ENCODE measurements at places on chromosomes 5 and 9.

GRCh38 chr9:81214975-81215374, 474.4 kb downstream of the TLE1 start:
- DNase-seq, result no peak

DNA sequence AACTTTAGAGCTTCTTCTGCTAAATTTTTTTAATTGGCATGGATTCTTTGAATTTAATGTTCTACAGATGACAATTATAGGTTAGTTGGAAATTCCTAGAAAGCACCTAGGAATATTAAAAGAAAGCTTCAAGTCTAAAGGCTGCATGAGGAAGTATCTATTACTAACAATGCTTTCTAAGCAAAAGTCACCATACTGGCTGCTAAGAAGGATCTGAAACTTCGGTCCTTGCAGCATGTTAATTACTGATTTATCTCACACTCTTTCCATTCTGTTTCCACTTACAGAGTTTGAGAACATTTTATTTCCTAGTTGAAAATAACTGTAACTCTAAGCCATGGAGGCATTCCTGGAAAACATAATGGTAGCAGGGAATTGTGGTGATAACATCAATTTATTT, 8.4 kb downstream of the SEMA6A start:
- no peak for DNase-seq

DNA sequence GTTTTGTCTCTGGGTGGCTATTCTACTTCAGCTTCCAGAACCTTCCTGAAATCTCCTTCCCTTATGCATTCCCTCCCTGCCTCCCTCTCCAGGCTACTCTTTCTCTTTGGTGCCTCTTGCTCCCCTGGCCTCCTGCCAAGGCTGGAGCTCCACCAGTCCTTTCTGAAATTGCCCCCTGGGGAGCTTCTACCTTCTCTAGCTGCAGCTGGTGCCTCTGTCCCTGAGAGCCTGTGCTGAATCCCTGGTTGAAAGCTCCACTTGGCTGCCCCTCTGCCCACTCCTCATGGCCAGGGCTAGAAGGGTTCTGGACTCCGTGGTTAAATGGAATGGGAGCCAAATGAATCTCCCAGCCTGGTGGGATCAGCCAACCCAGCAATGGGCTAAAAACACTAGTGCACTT, 80.1 kb downstream of the COL15A1 start:
- DNase-seq, result no peak

GRCh38 chr5:172336264-172336663, 52.7 kb upstream of the UBTD2 start:
- DNase-seq, result no peak

DNA sequence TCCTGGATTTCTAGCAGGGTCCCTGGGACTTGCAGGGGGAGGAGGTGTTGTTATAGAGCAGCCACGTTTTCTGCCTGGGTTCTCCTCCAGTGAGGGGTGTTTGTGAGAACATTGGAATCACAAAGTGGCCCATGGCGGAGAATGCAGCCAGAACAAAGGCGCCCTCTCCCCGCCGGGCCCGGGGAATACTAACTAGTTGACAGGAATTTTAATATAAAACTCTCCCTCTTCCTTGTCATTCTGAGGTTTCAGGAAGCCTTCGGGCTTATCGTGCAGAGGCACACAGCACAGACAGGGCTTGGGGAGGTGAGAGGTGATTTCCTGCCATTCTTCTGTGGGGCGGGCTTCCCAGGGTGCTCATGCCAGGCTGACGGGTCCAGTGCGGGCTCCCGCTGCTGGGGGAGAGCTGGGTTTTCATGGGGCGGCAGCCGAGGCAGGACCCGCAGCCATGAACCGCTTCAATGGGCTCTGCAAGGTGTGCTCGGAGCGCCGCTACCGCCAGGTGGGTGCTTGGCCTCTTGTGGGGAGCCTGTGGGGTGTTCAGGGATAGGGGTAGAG, 37.7 kb downstream of the RGS3 start:
- DNase-seq, result no peak

GRCh38 chr9:108761655-108762347, 94.0 kb downstream of the ACTL7B start:
- DNase-seq, result peak; percentile 31

GRCh38 chr5:160649304-160649703, 202.7 kb downstream of the ATP10B start:
- DNase-seq, result no peak

DNA sequence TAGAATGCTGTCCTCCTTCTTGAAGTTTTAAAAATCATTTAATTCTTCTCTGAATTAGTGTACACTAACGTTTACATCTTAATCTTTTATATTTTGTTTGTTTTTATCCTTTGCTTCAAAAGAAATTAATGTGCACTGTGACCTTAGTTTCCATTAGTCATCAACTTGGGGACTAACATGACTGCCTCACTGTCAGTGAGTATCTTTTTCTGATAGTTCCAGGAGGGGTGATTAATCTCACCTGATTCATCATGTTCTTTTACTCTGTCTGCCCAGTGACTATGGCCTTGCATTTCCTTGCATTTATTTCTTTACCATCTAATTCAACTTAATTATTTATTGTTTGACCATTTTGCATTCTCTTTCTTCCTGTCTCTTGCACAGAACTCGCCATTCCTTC, 33.4 kb upstream of the NR3C1 start:
- DNase-seq, result no peak

DNA sequence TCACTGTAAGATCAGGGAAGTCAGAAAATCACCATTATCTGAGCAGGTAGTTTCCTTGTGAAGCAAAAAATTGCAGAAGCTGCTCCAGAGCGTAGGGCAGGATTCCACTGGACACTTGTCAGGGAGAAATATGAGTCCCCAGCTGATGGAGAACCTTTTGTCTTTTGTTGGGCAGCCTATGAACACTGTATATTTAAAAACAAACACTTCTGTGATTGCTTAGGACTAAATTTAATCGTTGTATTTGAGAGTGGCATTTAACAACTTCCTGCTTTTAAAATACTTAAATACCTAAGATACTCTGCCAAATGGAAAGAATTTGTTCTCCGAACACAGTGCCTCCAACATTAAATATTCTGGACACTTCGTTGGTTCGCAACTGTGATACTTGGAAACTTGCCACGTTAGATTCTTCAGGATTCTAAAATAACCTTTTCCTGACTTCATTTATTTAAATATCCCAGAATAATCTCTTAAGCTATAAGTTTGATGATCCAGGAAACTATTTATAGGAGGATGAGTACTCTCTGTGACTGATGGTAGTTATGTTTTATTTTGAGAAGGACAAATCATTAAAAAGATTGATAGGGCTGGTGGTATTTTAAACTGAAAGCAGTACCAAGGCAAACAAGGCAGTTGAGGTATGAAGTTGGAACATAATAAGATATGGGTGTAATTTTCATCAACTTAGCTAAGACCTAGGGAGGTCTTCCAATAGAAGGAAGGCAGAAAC, 2.7 kb upstream of the HSPA4 start:
- no peak for DNase-seq

DNA sequence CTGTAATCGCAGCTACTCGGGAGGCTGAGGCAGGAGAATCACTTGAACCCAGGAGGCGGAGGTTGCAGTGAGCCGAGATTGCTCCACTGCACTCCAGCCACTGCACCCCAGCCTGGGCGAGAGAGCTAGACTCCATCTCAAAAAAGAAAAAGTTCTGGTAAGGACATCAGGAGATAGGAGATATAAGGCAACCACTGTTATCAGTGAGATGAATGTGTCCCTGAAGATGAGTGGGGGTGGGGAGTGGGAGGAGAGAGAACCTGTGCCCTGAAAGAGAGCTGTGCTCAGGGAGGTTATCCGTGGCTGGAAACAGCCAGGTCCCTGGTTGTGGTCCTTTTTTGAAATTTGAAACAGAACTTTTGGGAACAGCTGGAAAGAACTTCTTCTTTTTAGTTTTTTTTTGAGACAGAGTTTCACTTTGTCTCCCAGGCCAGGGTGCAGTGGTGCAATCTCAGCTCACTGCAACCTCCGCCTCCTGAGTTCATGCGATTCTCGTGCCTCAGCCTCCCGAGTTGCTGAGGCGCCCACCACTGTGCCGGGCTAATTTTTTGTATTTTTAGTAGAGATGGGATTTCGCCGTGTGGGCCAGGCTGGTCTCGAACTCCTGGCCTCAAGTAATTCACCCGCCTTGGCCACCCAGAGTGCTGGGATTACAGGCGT, 2.6 kb downstream of the PTPA start:
- no peak for DNase-seq

GRCh38 chr9:135210676-135211523, 123.4 kb downstream of the OLFM1 start:
- DNase-seq, result no peak

GRCh38 chr9:135040892-135041291, 46.6 kb upstream of the OLFM1 start:
- no peak for DNase-seq

GRCh38 chr5:119302916-119303897, 52.6 kb upstream of the TNFAIP8 start:
- DNase-seq, result no peak

- DNase-seq, result no peak
These were observed 116.9 kb downstream of the FGF1 start for GRCh38 chr5:142568996-142569335.

DNA sequence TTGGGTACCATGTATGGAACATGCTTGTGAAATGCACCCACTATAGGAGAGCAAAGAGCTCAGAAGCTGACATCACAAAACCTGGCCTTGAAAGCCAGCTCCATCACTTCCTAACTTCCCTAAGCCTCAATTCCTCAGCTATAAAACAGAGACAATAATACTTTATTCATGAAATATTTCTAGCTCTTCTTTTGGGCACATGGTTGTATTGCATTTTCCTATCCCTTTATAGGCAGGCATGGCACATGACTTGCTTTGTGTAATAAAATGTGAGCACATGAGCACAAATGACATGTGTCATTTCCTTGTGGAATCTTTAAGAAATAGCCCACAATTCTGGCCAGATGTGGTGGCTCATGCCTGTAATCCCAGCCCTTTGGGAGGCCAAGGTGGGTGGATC, 18.5 kb downstream of the ZNF366 start:
- no peak for DNase-seq

DNA sequence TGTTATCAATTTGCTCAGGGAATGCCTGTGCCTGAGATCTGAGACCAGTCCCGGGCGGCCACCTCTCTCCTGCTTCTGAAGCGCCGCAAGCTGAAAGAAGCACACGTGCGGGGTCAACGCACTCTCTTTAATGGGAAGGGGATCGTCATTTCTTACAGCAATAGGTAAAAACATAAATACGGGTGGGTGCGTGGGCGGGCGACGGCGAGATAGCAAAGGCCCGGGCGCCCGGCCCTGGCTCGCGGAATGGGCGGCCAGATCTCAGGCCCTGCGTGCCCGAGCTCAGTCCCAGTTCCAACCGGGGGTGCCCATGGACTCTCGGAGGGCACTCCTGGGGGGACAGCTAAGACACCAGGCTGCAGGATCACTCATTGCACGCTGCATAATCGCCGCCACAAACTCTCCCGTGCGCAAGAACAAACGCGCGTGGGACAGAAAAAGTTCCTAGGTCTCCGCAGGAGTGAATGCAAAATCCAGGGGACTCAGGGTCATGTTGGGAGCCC, 3.0 kb downstream of the NKX2-5 start:
- DNase-seq, result no peak

GRCh38 chr5:122154491-122154890, 25.1 kb downstream of the ZNF474 start:
- no peak for DNase-seq

GRCh38 chr5:90307322-90307721, 102.2 kb downstream of the CETN3 start:
- DNase-seq, result no peak

- DNase-seq, result no peak
These were observed 31.6 kb downstream of the LRRTM2 start for GRCh38 chr5:138843316-138844124.

GRCh38 chr5:72607381-72607780, 100.2 kb upstream of the ZNF366 start:
- DNase-seq, result no peak

- DNase-seq, result no peak
These were observed 3.9 kb upstream of the SPATA9 start for GRCh38 chr5:95686651-95687050.

DNA sequence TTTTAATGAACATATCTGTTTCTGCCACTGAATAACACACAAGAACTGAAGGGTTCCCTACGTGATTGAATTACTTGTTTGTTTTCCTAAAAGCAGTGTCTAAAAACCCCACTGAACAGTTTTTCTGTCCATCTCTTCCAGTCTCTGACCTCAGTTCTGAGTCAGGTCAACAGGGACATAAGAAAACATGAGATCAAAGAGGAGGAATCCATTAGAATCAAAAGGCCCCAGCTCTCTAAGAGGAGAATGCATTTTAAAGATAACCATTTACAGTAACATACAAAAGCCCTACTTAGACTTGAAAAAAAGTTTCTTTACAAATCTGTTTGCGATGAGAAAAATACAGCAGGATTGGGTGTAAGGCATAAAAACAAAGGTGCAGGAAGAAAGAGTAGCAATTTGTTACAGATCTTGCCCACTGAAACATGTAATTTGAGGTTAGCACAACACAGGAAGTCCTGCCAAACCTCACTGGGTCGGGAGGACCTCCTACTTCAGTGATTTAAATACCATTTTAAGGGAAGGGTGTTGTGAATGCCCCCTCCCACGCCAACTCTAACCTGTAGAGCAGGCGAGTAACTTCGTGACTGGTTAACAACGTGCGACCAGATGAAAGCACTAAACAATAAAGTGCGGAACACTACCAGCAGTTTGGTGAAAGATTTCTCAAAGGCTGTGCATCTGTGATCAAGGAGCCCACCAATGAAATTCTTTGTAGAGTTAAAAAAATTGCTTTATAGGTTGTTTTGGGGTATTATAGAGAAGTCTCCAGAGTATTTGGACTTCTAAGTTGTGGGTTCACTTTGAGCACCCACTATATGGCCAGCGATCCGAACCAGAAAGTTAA, 1.3 kb downstream of the QSOX2 start:
- DNase-seq, result no peak

GRCh38 chr9:78778861-78779374, 482.0 kb downstream of the PSAT1 start:
- DNase-seq, result no peak

GRCh38 chr9:92170848-92171247, 55.6 kb upstream of the SPTLC1 start:
- no peak for DNase-seq

GRCh38 chr5:123997462-123998215, 485.7 kb downstream of the CSNK1G3 start:
- no peak for DNase-seq

DNA sequence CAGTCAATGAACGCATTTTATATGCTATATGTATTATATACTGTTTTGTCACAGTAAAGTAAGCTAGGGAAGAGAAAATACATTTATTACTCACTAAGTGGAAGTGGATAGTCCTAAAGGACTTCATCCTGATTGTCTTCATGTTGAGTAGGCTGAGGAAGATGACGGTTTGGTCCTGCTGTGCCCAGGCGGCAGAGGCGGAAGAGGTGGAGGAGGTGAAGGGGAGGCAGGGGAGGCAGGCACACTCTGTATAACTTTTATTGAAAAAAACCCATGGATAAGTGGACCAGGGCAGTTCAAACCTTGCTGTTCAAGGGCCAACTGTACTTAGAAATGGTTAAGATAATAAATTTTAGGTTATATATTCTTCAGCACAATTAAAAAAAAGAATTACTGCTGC, 28.5 kb downstream of the TJP2 start:
- DNase-seq, result no peak
